ENCODE measurements at places on chromosomes 7 and 10. TPM values are rescaled to one million over a fixed set of nuclear protein-coding genes. Genes with fewer than 3 reads are reported as not detected.
A peak's percentile ranks its signal among the peaks of the same experiment; 100 is the strongest.

GRCh38 chr10:30963992-30964930 lies 67.4 kb downstream of the ZNF438 start:
- no peak for DNase-seq

OSBPL3 gene
- 23.7 TPM for total RNA-seq

DNA sequence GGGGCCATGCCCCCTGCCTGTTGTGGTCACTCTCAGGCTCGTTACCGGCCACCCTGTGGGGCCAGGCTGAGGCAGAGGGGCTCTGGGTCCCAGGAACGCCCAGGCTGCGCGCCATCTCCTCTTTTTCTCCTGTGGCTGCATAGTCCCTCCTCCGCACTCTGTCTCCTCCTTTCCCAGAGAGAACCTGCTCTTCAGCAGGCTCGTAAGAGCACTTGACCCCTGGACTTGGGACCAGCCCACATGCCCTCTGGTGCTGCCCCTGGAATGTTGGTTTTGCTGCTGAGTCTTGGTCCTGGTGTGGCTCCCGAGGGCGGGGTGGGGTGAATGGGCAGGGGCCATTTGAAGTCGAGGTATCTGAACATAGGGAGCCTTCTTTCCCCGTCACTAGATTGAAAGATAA lies 6.6 kb upstream of the BHLHA15 start:
- peak; percentile 58 for DNase-seq

PTPRN2 gene
- total RNA-seq: 4.9 TPM

- DNase-seq: no peak
These were observed 474.2 kb downstream of the ADRA2A start for GRCh38 chr10:111551001-111551400.
